Heart right ventricle (tissue), 16 donors: ENCODE measurements at places on chromosomes 2 and 18. TPM values are rescaled to one million over a fixed set of nuclear protein-coding genes. Genes with fewer than 3 reads are reported as not detected.

Gene NAT8
- not detected for total RNA-seq

Gene FOXI3
- total RNA-seq, result not detected

Gene GALNT5
- 0.74 TPM for total RNA-seq

GRCh38 chr2:37631292-37631691, 40.1 kb downstream of the CDC42EP3 start:
- no peak for DNase-seq

Gene NEURL3
- not detected for total RNA-seq

- peak; percentile 52 for DNase-seq
Measured at GRCh38 chr2:204177977-204178522, 241.5 kb downstream of the ICOS start.

DNA sequence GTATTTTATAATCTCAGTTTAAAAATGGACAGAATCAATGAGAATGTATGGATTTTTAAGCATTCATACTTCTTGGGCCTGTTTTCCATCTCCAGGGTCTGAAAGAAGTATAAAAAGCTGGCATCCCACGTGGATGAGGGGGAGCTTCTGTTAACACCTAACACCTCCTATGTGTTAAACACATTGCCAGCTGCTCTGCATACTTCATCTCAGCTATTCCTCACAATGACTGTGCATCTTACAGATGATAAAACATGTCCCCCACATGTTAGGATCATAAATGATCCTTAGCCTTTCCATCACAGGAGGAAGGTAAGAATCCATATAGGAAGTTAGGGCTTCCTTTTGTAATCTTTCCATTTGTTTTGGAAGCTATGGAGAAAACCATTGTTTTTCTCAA, 239.1 kb downstream of the AGPS start:
- DNase-seq, result no peak

DNA sequence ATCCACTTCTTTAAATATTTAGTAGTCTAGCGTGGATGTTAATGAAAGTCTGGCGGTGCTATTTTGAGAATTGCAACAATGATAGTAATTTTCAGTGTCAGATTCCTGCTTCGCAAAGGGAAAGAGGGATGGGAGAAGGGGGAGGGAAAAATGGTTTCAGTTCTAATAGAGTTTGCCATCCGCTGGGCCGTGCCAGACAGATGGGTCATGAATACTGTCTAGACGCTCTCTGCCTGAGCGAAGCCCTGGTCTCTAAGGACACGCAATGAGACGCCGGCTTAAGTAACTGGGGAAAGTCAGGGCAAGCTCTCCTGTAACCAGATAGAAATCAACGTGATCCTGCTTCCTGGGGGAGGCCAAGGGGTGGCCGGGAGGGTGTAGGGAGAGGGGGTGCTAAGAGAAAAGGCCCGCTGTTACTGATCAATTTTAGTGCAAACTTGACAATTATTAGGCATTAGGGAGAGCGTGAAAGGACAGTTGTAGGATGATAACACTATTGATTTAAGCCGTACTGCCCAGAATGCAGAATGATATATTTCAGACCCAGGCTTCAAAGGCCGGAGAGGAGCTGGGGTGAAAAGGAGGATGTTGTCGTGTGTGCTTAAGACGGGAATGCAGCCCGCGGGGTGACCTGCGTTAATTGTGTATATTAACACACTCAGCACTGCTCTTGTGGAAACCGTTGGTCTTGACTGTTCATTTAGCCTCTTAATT, 229.2 kb downstream of the LDLRAD4 start:
- peak; percentile 34 for DNase-seq

DNA sequence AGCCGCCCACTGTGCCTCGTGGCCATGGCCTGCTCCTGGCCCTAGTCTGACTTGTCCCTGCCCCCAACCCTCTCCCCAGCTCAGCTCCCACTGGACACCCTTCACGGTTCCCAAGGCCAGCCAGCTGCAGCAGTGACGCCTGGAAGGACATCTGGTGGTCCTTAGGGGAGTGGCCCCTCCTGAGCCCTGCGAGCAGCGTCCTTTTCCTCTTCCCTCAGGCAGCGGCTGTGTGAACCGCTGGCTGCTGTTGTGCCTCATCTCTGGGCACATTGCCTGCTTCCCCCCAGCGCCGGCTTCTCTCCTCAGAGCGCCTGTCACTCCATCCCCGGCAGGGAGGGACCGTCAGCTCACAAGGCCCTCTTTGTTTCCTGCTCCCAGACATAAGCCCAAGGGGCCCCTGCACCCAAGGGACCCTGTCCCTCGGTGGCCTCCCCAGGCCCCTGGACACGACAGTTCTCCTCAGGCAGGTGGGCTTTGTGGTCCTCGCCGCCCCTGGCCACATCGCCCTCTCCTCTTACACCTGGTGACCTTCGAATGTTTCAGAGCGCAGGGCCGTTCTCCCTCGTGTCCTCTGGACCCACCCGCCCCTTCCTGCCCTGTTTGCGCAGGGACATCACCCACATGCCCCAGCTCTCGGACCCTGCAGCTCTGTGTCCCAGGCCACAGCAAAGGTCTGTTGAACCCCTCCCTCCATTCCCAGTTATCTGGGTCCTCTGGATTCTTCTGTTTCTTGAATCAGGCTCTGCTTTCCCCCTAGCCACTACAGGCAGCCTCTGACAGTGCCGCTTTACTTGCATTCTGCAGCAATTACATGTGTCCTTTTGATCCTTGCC, 35.8 kb downstream of the ANO7 start:
- DNase-seq, result peak; percentile 40

DNA sequence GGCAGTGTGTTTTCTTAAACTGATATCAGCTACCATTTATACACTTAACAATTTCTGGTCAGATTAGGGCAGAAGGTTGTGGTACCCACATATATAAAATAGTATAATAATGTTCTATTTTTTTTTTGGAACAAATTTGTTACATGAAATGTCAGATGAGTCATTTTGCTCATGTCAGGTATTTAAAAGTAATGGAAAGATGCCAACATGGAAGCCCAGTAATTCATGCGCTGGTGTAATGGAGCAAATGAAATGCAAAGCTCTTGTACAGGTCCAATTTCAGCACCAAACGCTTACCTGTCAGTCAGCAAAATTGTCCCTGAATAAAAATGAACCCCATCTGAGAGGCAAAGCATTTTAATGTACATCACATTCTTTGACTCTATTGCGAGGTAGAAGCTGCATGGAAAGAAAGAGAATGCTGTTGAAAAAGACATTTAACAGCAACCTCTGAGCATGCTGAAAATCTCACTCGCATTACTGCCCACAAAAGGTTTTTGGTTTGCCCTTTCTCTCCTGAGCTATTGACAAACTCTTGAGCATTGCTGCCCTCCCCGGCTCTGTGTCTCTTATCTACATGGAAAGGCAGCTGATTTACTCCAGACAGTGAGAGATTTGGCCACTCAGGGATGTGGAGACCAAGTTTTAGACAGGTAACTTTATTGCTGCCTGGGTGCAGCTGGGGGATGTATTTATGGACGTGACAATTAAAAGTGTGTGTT, 217.5 kb downstream of the CAMKMT start:
- no peak for DNase-seq

DNA sequence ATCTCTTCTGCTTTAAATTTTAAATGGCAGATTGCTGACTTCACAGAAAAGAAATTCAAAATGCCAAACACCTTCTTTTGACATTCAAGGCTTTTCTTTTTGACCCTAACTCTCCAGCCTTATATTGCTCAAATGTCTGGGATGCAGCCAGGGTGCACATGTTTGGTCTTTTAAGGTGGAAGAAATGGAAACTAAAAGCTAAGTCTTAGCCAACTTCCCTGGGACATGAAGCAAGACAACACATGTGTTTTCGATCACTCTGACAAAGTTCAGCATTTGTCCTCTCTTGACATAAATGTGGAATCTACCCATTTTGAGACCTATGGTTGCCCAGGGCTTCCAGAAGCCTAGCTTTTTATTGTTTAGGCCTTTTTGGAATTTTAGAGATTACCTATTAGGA, 161.6 kb downstream of the RDH14 start:
- no peak for DNase-seq

- no peak for DNase-seq
Measured at GRCh38 chr2:58047961-58048360, 1.4 kb downstream of the VRK2 start.

- DNase-seq, result no peak
Measured at GRCh38 chr2:236346366-236346765, 82.2 kb upstream of the ASB18 start.

DNA sequence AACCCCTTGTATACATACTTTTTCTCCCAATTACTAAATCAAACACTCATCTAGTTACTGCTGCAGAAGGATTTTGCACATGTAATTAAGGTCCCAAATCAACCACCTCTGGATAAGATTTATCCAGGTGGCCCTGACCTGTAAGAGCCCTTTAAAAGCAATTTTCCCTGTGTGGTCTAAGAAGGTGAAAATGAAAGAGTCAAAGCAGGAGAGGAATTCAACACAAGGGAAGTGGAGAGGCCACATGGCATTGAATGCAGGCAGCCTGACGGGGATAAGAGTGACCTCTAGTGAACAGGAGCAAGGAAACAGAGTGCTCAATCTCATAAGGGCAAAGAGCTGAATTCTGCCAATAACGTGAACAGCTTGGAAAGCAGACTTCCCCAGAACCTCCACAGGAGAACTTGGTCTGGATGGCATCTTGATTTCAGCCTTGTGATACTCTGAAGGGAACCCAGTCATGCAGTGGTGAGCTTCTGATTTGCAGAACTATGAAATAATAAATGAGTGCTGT, 27.2 kb downstream of the PPP3R1 start:
- no peak for DNase-seq

DNA sequence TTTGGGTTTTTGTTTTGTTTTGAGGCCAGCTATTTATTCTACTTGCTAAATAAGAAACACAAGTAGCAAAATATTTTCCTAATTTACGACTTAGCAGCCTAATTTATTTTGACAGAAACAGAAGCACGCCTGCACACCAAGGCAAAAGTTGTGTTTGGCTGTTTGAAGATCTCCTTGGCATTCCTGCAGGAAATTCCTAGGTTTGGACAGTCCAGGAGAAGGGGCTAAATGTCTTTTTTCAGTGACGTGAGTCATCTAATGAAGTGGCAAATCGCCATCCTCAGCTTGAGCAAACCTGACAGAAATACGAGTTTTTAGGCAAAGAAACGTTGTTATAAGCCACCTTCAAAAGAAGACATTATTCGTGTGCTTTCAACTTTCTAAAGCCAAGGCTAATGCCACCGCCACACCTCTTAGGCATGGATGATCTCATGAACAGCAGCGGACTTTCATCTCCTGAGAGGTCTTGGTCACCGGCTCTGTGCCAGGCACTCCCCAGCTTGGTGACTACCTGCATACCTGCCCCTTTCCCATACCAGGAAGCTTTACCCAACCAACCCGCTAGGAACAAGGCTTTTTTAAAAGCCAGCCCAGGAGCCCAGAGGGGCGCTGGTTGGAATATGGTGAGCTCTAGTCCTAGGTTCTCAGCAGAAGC, 30.9 kb downstream of the STK39 start:
- DNase-seq, result no peak

Gene VPS54
- total RNA-seq, result 11.2 TPM

DNA sequence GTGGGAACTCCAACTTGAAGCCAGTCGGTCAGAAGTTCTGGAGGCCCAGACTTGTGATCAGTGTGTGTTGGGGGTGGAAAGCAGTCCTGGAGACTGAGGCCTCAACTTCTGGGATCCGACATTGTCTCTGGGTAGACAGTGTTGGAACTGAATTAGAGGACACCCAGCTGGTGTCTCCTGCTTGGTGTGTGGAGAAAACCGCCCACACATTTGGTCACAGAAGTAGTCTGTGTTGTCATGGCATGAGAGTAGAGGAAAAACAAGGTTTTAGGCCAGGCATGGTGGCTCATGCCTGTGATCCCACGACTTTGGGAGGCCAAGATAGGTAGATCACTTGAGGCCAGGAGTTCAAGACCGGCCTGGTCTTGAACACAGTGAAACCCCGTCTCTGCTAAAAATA, 51.5 kb downstream of the PUM2 start:
- no peak for DNase-seq

Gene THAP4
- 101 TPM for total RNA-seq

- no peak for DNase-seq
Measured at GRCh38 chr2:74448771-74449170, 6.1 kb upstream of the INO80B start.
